ENCODE measurements at places on chromosomes 2 and 18.

GRCh38 chr2:172513935-172514586 is 41.8 kb upstream of the PDK1 start:
- H3K36me3 ChIP-seq, result no peaks in the 10 kb centered on the region
- DNase-seq, result no peak
- H3K4me3 ChIP-seq, result no peak overlapping the region
- H3K27me3 ChIP-seq, result no peaks in the 10 kb centered on the region

GRCh38 chr2:3661149-3661660 is 3.2 kb downstream of the ALLC start:
- H3K27ac ChIP-seq, result no peak overlapping the region
- H3K4me3 ChIP-seq, result no peak overlapping the region
- no peaks in the 10 kb centered on the region for H3K27me3 ChIP-seq
- no peaks in the 10 kb centered on the region for H3K36me3 ChIP-seq

DNA sequence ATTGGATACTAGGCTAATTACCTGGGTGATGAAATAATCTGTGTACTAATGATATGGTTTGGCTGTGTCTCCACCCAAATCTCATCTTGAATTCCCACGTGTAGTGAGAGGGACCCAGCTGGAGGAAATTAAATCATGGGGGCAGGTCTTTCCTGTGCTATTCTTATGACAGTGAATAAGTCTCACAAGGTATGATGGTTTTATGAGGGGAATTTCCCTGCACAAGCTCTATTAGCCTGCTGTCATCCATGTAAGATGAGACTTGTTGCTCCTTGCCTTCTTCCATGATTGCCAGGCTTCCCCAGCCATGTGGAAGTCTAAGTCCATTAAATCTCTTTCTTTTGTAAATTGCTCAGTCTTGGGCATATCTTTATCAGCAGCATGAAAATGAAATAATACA is 394.1 kb upstream of the SYT4 start:
- no peaks in the 10 kb centered on the region for H3K4me1 ChIP-seq
- DNase-seq, result no peak
- H3K4me3 ChIP-seq, result no peak overlapping the region
- H3K27ac ChIP-seq, result no peak overlapping the region

GRCh38 chr18:70380915-70381896 is 92.4 kb downstream of the SOCS6 start:
- no peaks in the 10 kb centered on the region for H3K27me3 ChIP-seq
- no peak for DNase-seq
- H3K4me1 ChIP-seq, result peaks cover 22% of the 10 kb centered on the region
- no peak overlapping the region for H3K4me3 ChIP-seq

GRCh38 chr18:23538870-23539269 is 35.6 kb downstream of the RMC1 start:
- no peak for DNase-seq
- no peak overlapping the region for H3K4me3 ChIP-seq
- no peaks in the 10 kb centered on the region for H3K4me1 ChIP-seq
- H3K27me3 ChIP-seq, result no peaks in the 10 kb centered on the region

DNA sequence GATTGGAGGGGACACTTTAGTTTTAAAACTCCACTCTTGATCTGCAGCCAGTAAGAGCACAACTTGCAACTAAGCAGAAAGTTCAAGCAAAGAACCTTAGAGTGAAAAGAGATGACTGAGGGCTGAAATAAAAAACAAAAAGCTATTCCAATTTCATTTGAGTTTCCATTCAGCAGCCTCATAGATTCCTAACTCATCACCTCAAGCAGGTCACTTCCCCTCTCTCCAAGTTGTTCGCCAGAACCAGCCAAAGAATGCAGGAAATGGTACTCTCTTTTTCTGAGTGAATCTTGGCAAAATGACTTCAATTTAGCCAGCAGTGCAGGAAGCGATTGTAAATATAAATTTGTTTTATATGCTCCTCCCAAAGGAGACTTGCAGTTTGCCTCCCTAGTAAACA is 213.3 kb downstream of the SETBP1 start:
- H3K4me3 ChIP-seq, result no peak overlapping the region
- H3K27me3 ChIP-seq, result no peaks in the 10 kb centered on the region
- peaks cover 10% of the 10 kb centered on the region for H3K4me1 ChIP-seq
- H3K36me3 ChIP-seq, result no peaks in the 10 kb centered on the region
- DNase-seq, result no peak
- no peak overlapping the region for H3K27ac ChIP-seq

DNA sequence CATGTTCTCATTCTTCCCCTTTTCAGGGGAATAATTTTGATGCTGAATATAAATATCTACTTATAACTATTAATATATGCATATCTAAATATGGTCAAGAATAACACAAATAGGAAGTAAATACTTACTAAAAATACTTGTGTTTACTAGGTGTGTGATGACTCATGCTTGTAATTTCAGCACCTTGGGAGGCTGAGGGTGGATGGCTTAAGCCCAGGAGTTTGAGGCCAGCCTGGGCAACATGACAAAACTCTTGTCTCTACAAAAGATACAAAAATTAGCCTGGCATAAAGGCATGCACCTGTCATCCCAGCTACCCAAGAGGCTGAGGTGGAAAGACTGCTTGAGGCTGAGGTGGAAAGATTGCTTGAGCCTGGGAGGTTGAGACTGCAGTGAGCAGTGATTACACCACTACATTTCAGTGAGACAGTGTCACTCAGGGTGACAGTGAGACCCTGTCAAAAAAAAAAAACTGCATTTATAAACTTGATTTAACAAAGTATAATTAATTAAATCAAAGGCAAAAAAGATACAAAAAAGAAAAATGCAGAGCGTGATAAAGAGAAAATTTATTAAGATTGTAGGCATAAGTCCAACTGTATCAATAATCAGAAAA is 703.1 kb upstream of the VRK2 start:
- peaks cover 2% of the 10 kb centered on the region for H3K27me3 ChIP-seq
- H3K4me3 ChIP-seq, result no peak overlapping the region
- no peak for DNase-seq

GRCh38 chr2:159711562-159712142 is 654 bp upstream of the MARCHF7 start:
- H3K4me1 ChIP-seq, result peaks cover 21% of the 10 kb centered on the region
- no peak for DNase-seq
- H3K36me3 ChIP-seq, result peaks cover 25% of the 10 kb centered on the region
- peak overlapping the region; percentile 96 for H3K4me3 ChIP-seq
- peak overlapping the region; percentile 79 for H3K27ac ChIP-seq
- no peaks in the 10 kb centered on the region for H3K27me3 ChIP-seq

- peak; percentile 88 for DNase-seq
- peaks cover 43% of the 10 kb centered on the region for H3K4me1 ChIP-seq
- no peak overlapping the region for H3K4me3 ChIP-seq
- H3K27me3 ChIP-seq, result no peaks in the 10 kb centered on the region
- H3K36me3 ChIP-seq, result no peaks in the 10 kb centered on the region
- peak overlapping the region; percentile 88 for H3K27ac ChIP-seq
These were observed 57.5 kb downstream of the HS1BP3 start for GRCh38 chr2:20593072-20594034.

GRCh38 chr2:161373942-161374341 is 42.2 kb upstream of the TBR1 start:
- H3K27ac ChIP-seq, result no peak overlapping the region
- DNase-seq, result no peak
- H3K4me3 ChIP-seq, result no peak overlapping the region
- H3K4me1 ChIP-seq, result peaks cover 9% of the 10 kb centered on the region

DNA sequence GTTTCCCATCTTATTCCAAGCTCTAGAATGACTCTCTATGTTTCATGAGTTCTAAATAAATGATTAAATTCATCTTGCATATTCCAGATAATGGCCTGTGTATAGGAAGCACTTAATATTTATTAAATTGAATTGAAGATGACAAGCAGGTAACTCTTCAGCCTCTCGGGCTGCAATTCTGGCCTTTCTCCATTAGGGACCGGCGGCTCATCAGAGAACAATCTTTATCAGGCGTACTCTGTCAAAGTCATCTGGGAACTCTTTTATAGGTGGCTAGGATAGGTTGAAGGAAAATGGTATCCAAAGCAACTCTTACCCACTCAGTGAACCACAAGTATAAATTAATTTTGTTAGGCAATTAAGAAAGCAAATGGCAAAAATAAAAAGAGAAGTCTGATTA is 308.5 kb downstream of the NOL4 start:
- no peaks in the 10 kb centered on the region for H3K36me3 ChIP-seq
- DNase-seq, result no peak
- no peaks in the 10 kb centered on the region for H3K4me1 ChIP-seq
- no peaks in the 10 kb centered on the region for H3K27me3 ChIP-seq
- H3K4me3 ChIP-seq, result no peak overlapping the region

DNA sequence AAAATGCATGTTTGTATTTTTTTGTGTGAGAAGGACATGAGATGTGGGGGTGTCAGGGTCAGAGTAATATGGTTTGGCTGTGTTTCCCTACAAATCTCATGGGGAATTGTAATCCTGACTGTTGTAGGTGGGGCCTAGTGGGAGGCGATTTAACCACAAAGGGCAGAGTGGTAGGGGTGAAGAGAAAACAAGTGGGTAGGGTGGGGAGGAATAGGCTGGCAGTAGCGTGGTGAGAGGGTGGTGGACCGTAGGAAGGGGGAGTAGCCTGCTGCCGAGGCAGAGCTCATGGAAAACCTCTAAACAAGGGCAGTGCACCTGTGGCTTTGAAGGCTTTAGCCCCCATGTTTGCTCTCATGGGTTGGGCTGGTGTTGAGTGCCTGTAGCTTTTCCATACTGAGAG is 152.8 kb upstream of the ZNF519 start:
- H3K4me1 ChIP-seq, result no peaks in the 10 kb centered on the region
- H3K4me3 ChIP-seq, result no peak overlapping the region
- no peaks in the 10 kb centered on the region for H3K36me3 ChIP-seq
- no peak for DNase-seq
- H3K27ac ChIP-seq, result no peak overlapping the region

GRCh38 chr2:164871404-164871803 is 29.8 kb upstream of the COBLL1 start:
- H3K27me3 ChIP-seq, result no peaks in the 10 kb centered on the region
- DNase-seq, result no peak
- H3K4me1 ChIP-seq, result peaks cover 6% of the 10 kb centered on the region
- H3K36me3 ChIP-seq, result no peaks in the 10 kb centered on the region
- no peak overlapping the region for H3K4me3 ChIP-seq

- DNase-seq, result peak; percentile 92
- H3K4me1 ChIP-seq, result peaks cover 9% of the 10 kb centered on the region
- peak within 1 kb of the TSS; percentile 36 for H3K27ac ChIP-seq
- peaks cover 21% of the 10 kb centered on the region for H3K36me3 ChIP-seq
- H3K4me3 ChIP-seq, result peak within 1 kb of the TSS; percentile 89
These were observed at the start of gene PNPT1 for GRCh38 chr2:55693181-55694125. TSS of gene PNPT1 (minus strand) at chr2:55693844. CDS start at chr2:55693823, 21 bp downstream.

DNA sequence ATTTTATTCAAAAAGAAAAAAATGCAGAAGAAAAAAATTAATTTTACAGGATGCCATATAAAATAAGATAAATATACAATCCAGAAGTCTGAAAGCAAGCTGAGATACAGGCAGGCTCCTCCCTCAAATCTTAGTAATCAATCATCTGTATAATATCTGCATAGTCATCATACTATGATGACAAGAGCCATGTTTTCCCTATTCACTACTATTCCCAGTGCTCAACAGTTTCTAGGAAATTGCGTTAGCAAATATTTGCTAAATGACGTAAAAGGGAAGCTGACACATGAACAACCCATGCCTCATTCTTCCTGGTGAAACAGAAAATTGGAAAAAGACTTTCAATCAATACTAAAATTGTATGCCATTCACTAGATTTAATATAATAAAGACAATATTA is 793.2 kb downstream of the SUCLG1 start:
- no peaks in the 10 kb centered on the region for H3K36me3 ChIP-seq
- DNase-seq, result no peak
- no peaks in the 10 kb centered on the region for H3K27me3 ChIP-seq
- H3K4me1 ChIP-seq, result peaks cover 16% of the 10 kb centered on the region

- H3K27me3 ChIP-seq, result no peaks in the 10 kb centered on the region
- no peak for DNase-seq
These were observed 62.8 kb downstream of the TCF7L1 start for GRCh38 chr2:85195956-85196355.

GRCh38 chr2:235021752-235022151 is 69.9 kb downstream of the SH3BP4 start:
- no peak for DNase-seq
- H3K27ac ChIP-seq, result peak overlapping the region; percentile 100
- no peaks in the 10 kb centered on the region for H3K27me3 ChIP-seq
- H3K36me3 ChIP-seq, result peaks cover 5% of the 10 kb centered on the region

- H3K27ac ChIP-seq, result peak overlapping the region; percentile 100
- DNase-seq, result peak; percentile 96
- no peak overlapping the region for H3K4me3 ChIP-seq
- peaks cover 29% of the 10 kb centered on the region for H3K4me1 ChIP-seq
These were observed 5.2 kb upstream of the FHL2 start for GRCh38 chr2:105403783-105404698.

DNA sequence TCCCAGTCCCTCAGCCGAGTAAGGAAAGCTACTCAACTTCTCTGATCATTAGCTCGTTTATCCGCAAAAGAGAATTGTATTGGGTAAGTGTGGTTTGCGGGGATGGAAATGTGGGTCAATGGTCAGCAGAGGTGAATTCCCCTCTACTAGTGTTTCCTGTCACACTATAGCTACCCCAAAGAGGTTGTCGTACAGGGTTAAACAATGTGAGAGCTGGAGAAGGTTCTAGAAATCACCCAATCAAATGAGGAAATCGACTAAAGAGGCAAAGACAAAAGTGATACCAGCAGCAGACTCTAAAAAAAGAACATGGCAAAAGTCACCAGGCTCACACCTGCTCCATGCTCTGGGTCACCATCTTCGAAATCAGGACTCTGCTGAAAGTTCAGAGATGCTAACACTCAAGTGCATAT is 144.7 kb upstream of the ITGA4 start:
- H3K27me3 ChIP-seq, result no peaks in the 10 kb centered on the region
- no peaks in the 10 kb centered on the region for H3K4me1 ChIP-seq
- no peak for DNase-seq
- H3K4me3 ChIP-seq, result no peak overlapping the region
- H3K36me3 ChIP-seq, result no peaks in the 10 kb centered on the region

DNA sequence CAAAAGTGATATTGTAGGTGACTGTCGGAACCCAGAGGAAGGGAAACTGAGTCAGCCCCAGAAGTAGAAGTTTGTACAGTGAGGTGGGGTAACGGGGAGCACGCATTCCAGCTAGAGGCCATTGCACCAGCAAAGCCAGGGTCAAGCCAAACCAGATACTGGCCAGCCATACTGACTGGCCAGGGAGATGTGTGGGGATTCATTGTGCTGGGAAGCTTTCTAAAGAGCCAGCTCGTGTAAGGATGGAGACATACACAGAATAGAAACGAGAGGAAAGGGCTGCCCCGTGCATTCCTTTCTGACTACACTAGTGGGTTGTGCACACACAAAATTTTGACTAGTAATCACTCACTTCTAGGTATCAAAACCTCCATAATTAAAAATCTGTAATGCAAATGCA is 175.3 kb upstream of the PID1 start:
- H3K27ac ChIP-seq, result peak overlapping the region; percentile 83
- H3K36me3 ChIP-seq, result no peaks in the 10 kb centered on the region
- H3K4me3 ChIP-seq, result no peak overlapping the region
- no peak for DNase-seq

- H3K27me3 ChIP-seq, result no peaks in the 10 kb centered on the region
- H3K4me3 ChIP-seq, result no peak overlapping the region
- H3K36me3 ChIP-seq, result peaks cover 46% of the 10 kb centered on the region
- no peak for DNase-seq
These were observed 15.9 kb downstream of the ZNF638 start for GRCh38 chr2:71347517-71347916.

- no peak for DNase-seq
- H3K4me3 ChIP-seq, result no peak overlapping the region
- H3K36me3 ChIP-seq, result no peaks in the 10 kb centered on the region
These were observed 601.1 kb downstream of the ARHGAP15 start for GRCh38 chr2:143730155-143730952.

GRCh38 chr2:46967990-46968647 is 52.5 kb upstream of the MCFD2 start:
- no peak overlapping the region for H3K4me3 ChIP-seq
- H3K4me1 ChIP-seq, result peaks cover 81% of the 10 kb centered on the region
- H3K36me3 ChIP-seq, result no peaks in the 10 kb centered on the region
- no peaks in the 10 kb centered on the region for H3K27me3 ChIP-seq
- H3K27ac ChIP-seq, result peak overlapping the region; percentile 97
- DNase-seq, result peak; percentile 88
